ENCODE measurements at places on chromosomes 1 and 21.

DNA sequence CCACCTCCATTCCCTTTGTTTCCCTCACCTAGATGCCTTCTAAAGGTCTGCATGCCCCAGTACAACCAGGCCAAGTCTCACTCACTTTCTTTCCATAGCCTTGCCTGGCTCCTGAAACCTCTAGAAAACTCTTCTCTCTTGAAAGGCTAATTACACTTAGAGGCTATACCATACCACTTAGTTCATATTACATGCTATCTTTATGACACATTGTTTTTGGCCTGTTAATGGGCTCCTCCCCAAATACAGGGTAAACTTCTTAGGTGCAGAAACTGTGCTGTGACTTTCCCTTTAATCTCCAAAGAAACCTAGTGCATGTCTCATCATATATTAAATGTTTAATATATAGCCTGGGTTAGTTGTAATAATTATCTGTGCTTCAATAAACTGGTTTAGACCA is 56.6 kb upstream of the C1orf105 start:
- no peak for DNase-seq

- DNase-seq, result no peak
These were observed 20.6 kb downstream of the PGBD2 start for GRCh38 chr1:248926401-248927182.

- no peak for DNase-seq
These were observed 6.0 kb downstream of the DDX20 start for GRCh38 chr1:111761717-111762116.

DNA sequence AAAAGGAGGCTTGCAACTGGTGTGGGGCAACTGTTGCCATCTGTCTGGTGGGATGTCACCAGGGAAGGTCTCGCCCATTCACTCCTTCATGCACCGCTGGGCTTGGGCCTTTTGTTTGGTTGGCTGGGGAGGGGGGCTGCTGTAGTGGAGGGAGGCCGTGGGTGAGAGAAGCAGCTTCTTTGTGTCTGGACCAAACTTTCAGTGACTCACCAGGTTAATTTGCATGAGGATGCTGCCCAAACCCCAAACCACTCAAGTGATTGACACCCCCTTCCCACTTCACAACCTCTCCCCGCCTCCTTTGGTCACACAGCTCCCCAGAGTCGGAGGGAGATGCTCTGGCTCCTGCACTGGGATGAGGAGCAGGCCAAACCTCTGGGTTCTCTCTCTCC is 19.7 kb downstream of the BTG2 start:
- DNase-seq, result no peak

DNA sequence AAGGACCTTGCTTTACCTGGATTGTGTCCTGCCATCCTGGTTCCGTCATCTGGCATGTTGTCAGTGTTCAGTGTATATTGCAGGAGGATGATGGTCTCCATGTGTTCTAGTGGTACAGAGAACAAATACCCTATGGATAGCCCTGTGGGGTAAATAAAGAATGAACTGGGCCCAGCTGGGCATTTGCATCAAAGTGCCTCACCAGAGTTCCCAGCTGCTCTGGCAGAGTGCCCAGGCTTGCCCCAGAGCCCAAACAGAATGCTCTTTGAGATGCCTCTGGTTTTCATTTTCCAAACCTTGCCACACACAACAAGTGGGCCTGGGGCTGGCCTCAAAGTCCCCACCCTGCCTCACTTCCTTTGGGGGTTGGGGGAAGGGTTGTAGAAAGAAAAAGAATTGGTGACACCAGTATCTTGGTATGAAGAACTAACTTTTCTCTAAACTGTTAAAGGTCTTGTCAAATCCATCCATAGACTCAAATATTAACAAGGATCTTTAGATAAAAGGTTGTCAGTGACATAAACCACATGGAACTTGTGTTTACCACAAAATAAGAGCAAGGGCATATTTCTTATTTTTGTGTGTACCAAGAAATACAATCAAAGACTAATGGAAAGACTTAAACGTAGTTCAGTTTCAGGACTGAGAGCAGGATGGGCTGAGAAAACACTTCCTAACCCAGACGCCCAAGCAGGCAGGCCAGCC is 82.2 kb downstream of the LMO4 start:
- DNase-seq, result no peak

GRCh38 chr1:244837597-244838258 is 2.3 kb downstream of the COX20 start:
- no peak for DNase-seq

DNA sequence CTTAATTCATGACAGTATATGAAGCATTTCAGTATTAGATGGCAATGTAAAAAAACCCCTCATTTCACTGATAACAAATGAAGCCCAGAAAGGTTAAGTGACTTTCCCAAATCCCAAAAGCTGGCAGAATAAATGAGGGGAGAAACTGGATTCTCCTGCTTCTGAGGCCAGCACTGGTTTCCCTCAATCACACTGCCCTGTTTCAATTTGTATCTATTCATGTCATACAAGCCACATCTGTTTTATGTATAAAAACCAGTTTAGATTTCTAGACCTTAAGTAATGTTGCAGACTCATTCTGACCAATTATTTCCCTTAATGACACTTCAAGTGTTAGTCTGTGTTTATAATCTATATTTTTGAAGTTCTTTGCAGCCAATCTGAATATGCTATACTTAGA is 16.8 kb downstream of the PLPPR4 start:
- DNase-seq, result no peak

DNA sequence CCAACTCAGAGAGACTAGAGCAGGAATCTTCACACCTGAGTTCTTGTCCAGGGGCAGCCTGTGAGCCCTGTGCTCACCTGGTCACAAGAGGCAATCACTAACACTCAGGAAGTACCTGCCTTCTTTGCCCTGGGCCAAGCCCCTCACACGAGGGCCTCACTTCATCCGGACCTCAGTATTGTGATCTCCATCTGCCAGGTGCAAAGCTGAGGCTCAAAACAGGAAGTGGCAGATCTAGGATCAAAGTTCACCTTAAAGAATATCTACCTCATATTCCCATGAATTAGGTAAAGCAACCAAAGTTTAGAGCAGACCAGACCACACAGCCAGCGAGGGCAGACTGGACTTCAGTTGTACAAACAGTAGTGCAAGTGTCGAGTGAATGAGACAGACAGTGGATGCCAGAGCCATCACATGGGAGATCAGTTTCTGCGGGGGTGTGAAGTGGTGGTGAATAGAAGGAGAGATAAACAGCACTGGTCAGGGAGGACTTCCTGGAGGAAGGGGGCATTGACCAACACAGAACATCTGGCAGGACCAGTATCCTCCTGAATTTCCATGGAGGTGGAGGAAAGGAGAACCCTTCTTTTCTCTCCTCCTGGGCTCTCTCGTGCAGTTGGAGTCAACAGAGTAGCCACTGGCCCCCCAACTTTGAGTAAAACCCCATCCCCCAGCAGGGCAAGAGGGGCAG is 116.6 kb upstream of the ZBTB40 start:
- DNase-seq, result no peak

DNA sequence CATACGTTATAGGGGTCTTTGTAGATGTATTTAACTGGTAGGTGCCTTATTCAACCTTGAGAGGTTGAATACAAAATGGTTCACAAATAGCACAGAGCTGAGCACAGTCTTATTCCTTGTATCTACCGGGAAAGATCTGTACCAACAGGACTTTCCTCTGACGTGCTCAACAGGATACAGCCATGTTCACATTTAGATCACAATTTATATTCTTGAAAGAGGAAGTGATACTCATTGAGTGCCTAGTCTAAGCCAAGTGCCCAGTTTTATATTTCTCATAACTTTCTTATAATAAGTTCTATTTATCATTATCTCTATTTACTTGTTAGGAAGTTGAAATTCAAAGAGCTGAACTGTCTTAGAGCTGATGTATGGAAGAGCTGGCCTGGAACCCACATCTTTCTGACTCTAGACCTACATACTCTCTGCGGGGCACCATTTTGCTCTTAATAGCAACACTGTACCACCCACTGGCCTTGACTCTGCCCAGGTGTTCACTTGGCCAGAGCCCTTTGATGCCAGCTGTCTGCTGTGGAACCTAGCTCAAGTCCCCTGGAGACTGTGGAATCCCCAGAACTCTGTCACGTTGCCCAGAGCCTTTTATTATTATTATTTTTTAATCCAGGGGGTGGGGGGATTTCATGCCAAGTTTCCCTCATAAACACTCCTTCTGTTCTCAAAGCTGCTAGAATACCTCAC is 156.2 kb downstream of the TPR start:
- no peak for DNase-seq

DNA sequence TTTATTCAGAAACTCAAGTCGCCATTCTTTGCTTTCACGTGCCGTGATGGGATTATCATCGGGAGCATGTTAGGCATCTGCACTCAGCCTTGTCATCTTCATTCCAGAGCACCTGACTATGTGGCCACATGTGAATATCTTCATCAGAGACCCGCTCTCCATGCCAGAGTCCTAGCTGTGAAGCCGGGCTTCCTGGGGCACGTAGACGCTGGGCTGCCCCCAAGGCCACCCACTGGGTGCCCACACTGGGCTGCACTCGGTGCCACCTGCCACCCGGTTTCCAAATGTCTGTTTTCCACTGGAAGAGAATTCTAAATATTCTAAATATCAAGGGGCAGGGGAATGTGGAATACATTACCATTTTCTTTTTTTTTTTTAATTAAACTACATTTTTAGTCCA is 43.8 kb downstream of the SLC37A1 start:
- no peak for DNase-seq

- no peak for DNase-seq
These were observed 38.9 kb downstream of the EIF2D start for GRCh38 chr1:206573319-206573718.

- DNase-seq, result no peak
These were observed 18.8 kb downstream of the ODF2L start for GRCh38 chr1:86377341-86377740.

DNA sequence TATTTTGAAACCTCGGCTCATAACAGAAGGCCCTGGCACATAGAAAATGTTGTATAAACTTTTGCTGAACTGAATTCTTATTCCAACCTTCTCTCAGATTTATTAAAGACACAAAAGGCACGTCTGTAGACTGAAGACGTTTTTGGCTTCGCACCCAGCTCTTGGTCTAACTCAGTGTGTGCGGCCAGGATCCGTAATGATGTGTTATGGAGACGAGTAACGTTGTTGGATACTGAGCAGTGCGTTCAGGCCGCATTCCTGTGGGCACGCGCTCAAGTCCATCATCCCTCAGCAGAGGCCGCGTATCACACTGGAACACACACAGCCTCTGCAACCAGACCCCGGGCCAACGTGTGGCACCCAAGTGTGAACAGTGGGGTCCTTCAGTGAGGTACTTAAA is 154.8 kb upstream of the RAB4A start:
- DNase-seq, result no peak

GRCh38 chr1:88562991-88563390 is 121.1 kb upstream of the PKN2 start:
- no peak for DNase-seq

DNA sequence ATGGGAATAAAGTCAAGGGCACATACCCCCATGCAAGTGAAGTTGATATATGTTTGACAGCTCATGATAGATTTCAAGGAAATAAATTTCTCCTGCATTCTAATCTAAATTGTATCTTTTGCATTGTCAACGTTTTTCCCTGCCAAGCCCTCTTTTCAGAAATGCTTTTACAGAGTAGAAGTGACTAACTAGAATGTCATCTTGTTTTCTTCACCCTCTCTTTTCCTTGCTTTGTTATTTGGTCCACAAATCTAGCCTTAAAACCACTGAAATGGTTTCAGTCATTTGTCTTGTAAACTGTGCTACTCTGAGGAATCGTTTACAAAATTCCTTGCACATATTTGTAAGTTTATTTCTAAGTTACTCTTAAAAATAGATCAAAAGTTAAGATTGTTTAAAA is 600.8 kb upstream of the CXADR start:
- DNase-seq, result no peak

- DNase-seq, result peak; percentile 70
These were observed 22.9 kb downstream of the S1PR1 start for GRCh38 chr1:101259744-101260148.

- no peak for DNase-seq
These were observed 6.1 kb downstream of the CBR1 start for GRCh38 chr21:36075953-36076352.

DNA sequence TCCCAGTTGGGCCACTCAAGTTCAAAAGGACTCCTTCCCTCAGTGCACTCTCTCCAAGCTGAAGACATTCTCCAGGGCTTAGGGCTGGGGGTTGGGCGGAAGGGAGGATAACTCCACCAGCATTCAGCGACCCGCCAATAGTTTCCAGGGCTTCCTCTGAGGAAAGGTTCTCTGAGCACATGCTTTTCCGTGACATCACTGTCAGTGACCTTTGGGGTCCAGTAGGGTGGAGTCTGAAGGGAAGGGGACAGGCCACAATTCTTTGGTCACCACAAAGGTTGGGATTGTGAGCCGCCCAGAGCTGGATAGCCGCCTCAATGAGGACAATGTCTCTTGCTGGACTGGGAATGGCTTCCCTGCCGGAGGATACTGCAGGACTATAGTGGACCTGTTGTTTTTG is 22.8 kb upstream of the RXRG start:
- no peak for DNase-seq

- no peak for DNase-seq
These were observed 616.7 kb upstream of the PTBP2 start for GRCh38 chr1:96104906-96105305.

- DNase-seq, result no peak
These were observed 16.7 kb downstream of the MEAF6 start for GRCh38 chr1:37497832-37498231.

All from fibroblast of the conjunctiva (primary cell).